ENCODE measurements at places on chromosomes 2 and 18. TPM values are rescaled to one million over a fixed set of nuclear protein-coding genes. Genes with fewer than 3 reads are reported as not detected.

The HYCC2 gene
- 24.7 TPM for total RNA-seq

The C18orf54 gene
- 7.6 TPM for total RNA-seq

The ERICH2 gene
- total RNA-seq = not detected

- H3K4me3 ChIP-seq = peak overlapping the region; percentile 55
- peak; percentile 40 for DNase-seq
- no peaks in the 10 kb centered on the region for H3K36me3 ChIP-seq
- H3K4me1 ChIP-seq = peaks cover 22% of the 10 kb centered on the region
- no peak overlapping the region for H3K27ac ChIP-seq
Measured at GRCh38 chr2:174327021-174327840, 7.5 kb upstream of the SP9 start.

DNA sequence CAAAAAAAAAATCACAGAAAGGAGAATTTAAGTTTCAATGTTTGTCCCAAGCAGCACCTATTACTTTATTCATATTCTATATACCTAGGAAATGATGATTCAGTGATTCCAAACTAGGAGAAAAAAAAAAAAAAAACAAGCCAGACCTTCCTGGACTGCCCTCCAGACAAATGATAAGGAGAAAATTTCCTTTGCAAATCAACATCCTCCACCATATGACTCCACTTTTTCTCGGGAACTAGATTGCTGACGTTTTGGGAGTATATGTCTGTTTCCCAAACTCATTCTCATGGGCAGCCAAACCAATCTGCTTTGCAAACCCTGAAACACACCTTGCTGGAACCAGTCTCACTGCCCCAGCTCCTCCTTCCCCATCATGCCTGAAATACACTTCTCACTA, 16.8 kb downstream of the AP1S3 start:
- DNase-seq = no peak
- H3K4me1 ChIP-seq = peaks cover 3% of the 10 kb centered on the region
- H3K4me3 ChIP-seq = no peak overlapping the region
- H3K27me3 ChIP-seq = no peaks in the 10 kb centered on the region
- H3K27ac ChIP-seq = no peak overlapping the region
- no peaks in the 10 kb centered on the region for H3K36me3 ChIP-seq

- no peaks in the 10 kb centered on the region for H3K36me3 ChIP-seq
- H3K27ac ChIP-seq = peak overlapping the region; percentile 68
- peaks cover 7% of the 10 kb centered on the region for H3K27me3 ChIP-seq
- peak overlapping the region; percentile 81 for H3K4me3 ChIP-seq
- DNase-seq = peak; percentile 28
- peaks cover 18% of the 10 kb centered on the region for H3K4me1 ChIP-seq
Measured at GRCh38 chr2:73111073-73112025, 1.4 kb downstream of the RAB11FIP5 start.

DNA sequence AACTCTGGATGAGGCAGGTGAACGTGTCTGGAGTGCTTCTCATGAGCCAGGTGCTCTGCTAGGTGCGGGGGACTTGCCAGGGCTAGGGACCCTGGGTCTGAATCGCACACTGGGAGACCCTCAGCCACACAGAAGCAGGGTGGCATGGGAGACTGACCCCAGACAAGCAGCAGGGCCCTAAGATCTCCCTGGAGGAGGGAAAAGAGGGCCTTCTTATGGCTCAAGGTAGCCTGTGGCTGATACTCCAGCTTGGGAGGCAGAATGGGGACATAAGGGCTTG, 12.8 kb upstream of the CIB4 start:
- DNase-seq = no peak
- H3K4me3 ChIP-seq = no peak overlapping the region
- H3K27me3 ChIP-seq = peaks cover 9% of the 10 kb centered on the region
- H3K36me3 ChIP-seq = no peaks in the 10 kb centered on the region

DNA sequence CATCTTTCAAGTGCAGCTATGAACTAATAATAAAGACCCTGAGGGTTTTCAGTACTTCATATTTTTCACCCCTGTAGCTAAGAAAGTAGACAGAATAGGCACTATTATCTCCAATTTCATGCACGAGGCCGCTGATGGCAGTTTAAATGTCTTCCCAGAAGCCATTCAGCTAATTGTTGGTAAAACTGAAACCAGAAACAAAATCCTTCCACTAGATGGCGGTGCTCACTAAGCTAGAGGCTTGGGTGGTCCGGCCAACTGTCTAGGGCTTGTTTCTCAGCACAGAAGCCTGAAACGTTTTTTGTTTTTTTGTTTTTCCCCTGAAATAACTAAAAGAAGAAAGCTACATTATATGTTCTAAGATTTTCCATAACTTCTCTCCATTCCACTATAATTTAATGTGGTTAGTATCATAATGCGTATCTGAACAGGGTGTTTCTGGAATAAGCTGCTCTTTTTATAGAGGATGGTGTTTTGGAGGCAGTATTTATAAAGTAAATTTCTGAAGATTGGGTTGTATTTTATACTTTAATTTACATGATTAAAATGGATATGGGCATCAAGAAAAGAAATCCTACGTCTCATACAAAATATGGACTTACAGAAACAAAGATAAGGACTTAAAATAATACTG, 159.4 kb downstream of the PIK3C3 start:
- peaks cover 5% of the 10 kb centered on the region for H3K27me3 ChIP-seq
- peak overlapping the region; percentile 34 for H3K27ac ChIP-seq
- peak; percentile 74 for DNase-seq
- no peak overlapping the region for H3K4me3 ChIP-seq
- peaks cover 8% of the 10 kb centered on the region for H3K4me1 ChIP-seq
- no peaks in the 10 kb centered on the region for H3K36me3 ChIP-seq

DNA sequence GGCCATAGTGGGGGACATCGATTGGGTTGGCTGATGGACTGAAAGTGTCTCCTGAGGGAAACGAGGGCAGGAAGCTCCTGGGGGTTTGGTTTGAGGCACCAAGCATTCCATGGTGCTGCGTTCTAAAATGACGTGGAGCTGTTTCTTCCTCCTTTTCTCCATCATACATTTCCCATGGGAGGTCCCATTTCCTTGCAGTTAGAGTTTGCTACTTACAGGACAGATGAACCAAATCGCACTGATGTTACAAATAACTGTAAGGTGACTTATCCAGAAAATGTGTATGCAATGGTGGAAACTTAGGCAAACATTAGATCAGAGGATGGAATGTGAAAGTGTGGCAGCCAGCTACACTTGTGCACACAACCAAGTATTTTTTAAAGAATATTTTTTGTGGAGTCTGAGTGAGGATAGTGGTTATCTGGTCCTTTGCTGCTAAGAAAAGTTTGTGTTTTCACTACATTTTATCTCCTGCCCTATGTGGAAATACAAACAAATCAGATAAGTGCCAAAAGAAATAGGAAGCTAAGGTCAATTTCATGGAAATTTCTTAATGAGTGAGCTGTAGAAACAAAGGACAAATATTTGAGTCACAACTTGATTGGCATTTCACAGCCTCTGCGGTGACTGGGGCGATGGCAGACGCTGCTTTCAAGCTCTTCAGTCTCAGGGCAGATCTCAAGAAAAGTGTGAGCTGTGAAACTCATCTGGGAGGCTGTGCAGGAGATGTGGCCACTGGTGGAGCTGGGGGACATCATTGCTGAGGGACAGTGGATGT, 256.2 kb downstream of the TSN start:
- no peak for DNase-seq
- no peaks in the 10 kb centered on the region for H3K27me3 ChIP-seq
- no peak overlapping the region for H3K27ac ChIP-seq
- H3K36me3 ChIP-seq = no peaks in the 10 kb centered on the region

GRCh38 chr2:29215073-29215472, 99.9 kb downstream of the CLIP4 start:
- no peaks in the 10 kb centered on the region for H3K36me3 ChIP-seq
- no peaks in the 10 kb centered on the region for H3K27me3 ChIP-seq
- no peaks in the 10 kb centered on the region for H3K4me1 ChIP-seq
- no peak overlapping the region for H3K4me3 ChIP-seq
- no peak overlapping the region for H3K27ac ChIP-seq
- no peak for DNase-seq

GRCh38 chr2:153543635-153544071, 65.1 kb upstream of the RPRM start:
- H3K27ac ChIP-seq = no peak overlapping the region
- H3K27me3 ChIP-seq = peaks cover 1% of the 10 kb centered on the region
- peak; percentile 4 for DNase-seq
- no peaks in the 10 kb centered on the region for H3K36me3 ChIP-seq

GRCh38 chr2:71331581-71332434, at the start of gene ZNF638:
ZNF638 (plus strand) TSS chr2:71331782; CDS start chr2:71348955, 17,173 bp downstream.
- H3K36me3 ChIP-seq = peaks cover 22% of the 10 kb centered on the region
- H3K4me3 ChIP-seq = peak within 1 kb of the TSS; percentile 93
- H3K27ac ChIP-seq = peak within 1 kb of the TSS; percentile 99
- H3K4me1 ChIP-seq = peaks cover 26% of the 10 kb centered on the region
- DNase-seq = peak; percentile 94

GRCh38 chr2:240624950-240625621, at the start of gene GPR35:
GPR35 (plus strand) TSS chr2:240625480; CDS start chr2:240629953, 4,473 bp downstream.
- H3K27ac ChIP-seq = peak within 1 kb of the TSS; percentile 89
- H3K27me3 ChIP-seq = no peaks in the 10 kb centered on the region
- H3K4me1 ChIP-seq = peaks cover 58% of the 10 kb centered on the region
- H3K4me3 ChIP-seq = peak within 1 kb of the TSS; percentile 75
- H3K36me3 ChIP-seq = no peaks in the 10 kb centered on the region

GRCh38 chr2:9807555-9808305, 35.5 kb upstream of the TAF1B start:
- no peak overlapping the region for H3K4me3 ChIP-seq
- H3K27me3 ChIP-seq = no peaks in the 10 kb centered on the region
- no peak overlapping the region for H3K27ac ChIP-seq
- no peak for DNase-seq
- no peaks in the 10 kb centered on the region for H3K4me1 ChIP-seq

DNA sequence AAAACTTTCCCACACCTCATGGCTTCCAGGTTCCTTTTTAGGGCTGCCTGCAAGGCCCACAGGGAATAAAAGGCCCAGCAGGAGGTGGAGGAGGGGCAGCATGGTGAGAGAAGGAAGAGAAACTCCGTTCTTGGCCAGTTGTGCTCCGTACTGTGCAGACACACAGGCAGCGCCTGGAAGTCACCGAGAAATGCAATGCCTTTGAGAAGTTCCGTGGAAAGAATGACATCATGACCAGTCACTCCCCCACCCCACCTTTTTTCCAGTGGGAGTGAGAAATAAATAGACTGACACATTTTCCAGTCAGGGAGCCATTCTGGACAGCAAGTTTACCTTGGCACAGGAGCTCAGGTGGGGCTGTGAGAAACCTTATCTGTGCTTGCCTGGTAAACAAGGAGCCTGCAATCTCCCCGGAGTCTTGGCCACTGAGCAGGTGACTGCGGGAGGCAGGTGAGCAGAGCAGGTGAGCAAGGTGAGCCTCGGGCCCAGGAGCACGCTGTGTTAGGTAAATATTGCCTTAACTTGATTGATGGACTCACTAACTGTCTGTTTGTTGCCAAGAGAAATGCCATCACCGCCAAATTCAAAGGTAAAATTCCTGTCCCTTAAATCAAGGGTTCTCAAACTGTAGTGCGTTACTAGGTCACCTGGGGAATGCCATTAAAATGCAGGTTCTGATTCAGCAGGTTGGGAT, 13.5 kb upstream of the LBH start:
- H3K27ac ChIP-seq = no peak overlapping the region
- no peaks in the 10 kb centered on the region for H3K36me3 ChIP-seq
- peaks cover 19% of the 10 kb centered on the region for H3K4me1 ChIP-seq
- H3K27me3 ChIP-seq = no peaks in the 10 kb centered on the region

DNA sequence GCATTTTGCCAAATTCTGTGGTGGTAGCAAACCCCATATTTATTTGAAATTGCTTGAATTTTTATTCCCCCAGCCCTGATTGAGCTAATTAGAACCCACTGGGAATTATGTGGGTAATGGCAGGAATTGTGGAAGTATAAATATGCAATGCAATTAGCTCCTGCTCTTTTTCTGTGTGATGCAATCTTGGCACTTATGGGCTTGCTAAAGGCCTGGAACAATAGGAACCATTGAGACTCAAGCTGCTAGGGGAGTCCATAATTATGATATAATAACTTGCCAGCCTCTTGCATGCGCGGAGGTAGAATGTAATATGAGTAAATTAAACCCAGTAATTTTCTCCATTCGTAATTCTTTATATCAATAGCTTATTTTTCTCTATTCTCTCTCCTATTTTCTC, 267.6 kb upstream of the THSD7B start:
- DNase-seq = no peak
- H3K36me3 ChIP-seq = no peaks in the 10 kb centered on the region
- no peaks in the 10 kb centered on the region for H3K4me1 ChIP-seq
- H3K27me3 ChIP-seq = peaks cover 1% of the 10 kb centered on the region
